ENCODE measurements at places on chromosomes 4 and X.

DNA sequence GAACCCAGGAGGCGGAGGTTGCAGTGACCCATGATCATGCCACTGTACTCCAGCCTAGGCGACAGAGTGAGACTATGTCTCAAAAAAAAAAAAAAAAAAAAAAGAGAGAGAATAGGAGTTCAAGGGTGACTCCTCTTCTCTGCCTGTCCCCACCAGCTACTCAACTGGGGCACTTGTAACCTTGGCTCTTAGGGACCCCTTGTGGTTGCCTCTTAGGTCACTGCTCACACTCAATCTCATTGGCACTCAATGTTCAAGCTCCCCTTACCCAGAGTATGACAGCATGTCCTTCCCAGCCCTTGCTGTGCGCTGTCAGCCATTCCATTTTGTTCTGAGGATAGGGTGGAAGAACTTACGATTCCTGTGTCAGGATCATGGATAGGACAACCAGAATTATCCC, 82.4 kb upstream of the BEND4 start:
- no peak for DNase-seq

DNA sequence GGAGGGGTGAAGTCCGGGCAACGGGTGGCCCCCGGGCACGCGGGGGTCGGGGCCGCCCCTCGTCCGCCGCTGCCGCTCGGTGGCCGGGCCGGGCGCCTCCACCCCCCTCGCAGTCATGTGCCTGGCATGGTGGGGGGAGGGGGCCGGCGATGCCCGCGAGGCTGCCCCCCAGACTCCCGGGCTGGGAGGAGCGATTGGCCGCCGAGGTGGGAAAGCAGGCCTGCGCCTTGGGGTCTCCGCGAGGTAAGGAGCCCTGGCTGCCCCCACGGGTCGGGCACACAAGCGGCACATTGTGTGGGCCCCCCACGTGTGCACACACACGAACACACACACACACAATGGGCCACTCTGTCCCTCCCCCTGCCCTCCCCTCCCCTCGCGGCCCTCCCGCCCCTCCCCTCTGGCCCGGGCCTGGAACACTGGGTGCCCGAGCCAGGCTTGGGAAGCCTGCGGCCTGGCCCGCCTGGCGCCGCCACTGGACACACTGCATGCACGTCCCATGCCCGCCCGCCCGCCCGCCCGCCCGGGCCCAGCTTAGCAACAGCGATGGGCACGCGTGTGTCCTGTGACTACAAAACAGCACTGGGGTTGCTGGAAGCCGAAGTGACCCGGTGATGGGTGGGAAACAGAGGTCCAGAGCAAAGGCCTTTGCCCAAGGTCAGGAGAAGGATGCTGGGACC, 1.3 kb downstream of the SLC6A8 start:
- no peak for DNase-seq

- no peak for DNase-seq
Measured at GRCh38 chr4:143477487-143477886, 36.0 kb upstream of the SMARCA5 start.

GRCh38 chr4:156401371-156401770, 447.7 kb upstream of the CTSO start:
- DNase-seq = no peak

DNA sequence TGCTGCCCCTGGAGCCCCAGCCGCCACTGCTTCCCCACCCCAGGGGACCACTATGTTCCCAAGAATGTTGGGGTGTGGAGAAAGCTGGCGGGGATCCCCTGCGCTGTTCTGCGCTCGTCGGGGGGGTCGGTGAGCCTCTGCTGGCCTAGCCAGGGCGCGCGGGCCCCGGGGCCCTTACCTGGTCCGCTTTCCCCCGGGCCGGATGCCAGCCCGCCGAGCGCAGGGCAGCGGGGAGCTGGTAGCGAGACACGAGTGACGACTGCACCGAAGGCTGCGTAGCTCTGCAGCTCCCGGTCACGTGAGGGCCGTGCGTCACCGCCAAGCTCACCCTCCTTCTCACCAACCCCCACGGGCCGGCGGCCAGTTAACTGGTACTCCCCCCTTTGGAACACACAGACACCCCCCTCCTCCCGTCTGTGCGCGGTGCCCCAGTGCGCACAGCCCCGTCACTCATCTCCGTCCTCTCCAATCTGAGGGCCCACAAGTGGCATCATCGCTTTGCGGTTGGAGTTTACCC, at the start of gene BEX1:
BEX1 (minus strand) TSS at position 254 of the 517 bp plus-strand sequence. CDS start 897 bp downstream, outside the sequence.
- no peak for DNase-seq

DNA sequence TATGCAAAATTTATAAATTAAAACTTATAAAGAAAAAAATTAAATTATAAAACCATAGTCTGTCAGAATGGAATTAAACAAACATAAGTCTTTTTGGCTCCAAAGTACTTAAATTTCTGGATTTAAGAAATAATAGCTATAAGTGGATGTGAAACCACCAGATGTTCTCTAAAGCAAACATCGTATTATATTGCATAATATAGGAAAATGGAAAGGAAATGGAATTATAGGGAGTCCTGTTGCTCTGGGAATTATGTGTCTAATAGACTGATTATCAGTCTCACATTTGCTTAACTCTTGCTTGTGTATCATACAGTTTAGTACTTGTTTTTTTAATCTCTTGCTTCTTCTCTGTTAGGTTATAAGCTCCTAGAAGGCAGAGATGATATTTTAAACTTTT, 819.2 kb downstream of the RAPGEF2 start:
- DNase-seq = no peak

- DNase-seq = no peak
Measured at GRCh38 chr4:94219402-94219801, 11.7 kb downstream of the SMARCAD1 start.

DNA sequence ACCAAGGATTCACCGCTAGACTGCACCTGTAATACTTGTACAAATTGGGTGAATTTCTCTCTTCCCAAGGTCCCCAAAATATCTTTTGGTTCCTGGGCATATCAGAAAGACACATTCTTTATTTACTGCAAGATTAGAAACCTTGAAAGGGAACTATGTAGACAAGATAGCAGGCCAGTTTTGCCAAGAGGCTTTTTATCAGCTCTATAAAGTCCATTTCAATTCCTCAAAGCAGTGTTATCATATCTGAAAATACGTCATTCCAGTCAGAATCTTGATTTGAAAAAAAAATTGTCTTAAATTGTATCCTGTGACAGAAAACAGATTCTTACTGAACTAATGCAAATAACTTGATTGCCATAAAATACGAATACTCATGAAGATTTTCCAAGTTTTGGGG, 37.0 kb upstream of the NSG1 start:
- DNase-seq = no peak

DNA sequence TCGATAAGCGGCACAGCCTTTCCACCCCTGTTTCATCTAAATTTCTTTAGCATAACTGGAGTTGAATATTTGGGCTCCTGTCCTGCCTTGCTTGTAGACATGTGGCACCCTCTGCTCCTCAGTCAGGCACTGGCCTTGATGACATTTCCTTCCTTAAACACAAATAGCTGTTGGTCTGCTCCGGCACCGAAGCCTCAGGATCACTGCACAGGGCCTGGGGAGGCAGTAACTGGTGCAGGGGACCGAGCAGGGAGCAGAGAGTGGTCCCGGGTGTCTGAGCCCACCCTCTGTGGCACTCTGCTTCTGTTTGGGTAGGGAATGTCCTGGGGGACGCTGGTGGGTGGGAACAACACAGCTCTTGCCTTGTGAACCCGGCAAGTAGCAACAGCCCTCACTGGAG, 13.6 kb downstream of the RGS12 start:
- no peak for DNase-seq

DNA sequence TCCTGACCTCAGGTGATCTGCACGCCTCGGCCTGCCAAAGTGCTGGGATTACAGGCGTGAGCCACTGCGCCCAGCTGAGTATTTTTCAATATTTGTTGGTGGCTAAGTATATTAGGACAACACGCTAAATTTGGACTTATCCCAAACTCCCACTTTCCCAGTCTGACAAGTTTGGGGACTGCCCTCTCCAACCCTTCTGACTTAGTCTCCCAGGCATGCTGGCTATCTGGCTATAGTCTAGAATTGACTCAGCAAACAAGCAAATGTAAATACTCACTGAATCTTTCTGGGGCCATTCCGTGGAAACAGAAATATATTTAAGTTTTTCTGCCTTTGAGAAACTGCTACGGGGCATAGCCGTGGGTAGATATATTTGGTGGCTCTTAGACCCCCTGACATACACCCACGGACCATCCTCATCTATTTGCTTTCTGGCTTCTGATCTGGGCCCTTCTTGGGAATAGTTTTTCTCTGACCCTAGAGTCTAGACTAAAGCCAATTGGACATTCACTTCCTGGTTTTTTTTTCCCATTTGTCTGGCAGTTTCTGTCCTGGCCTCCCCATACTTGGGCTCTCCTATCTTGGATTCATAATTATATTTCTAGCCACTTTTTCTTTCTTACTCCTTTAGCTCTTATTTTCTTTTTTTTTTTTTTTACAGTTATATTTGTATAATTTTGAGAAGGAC, 11.3 kb upstream of the DOCK11 start:
- DNase-seq = no peak

- no peak for DNase-seq
Measured at GRCh38 chrX:17025621-17026302, 79.3 kb downstream of the REPS2 start.

DNA sequence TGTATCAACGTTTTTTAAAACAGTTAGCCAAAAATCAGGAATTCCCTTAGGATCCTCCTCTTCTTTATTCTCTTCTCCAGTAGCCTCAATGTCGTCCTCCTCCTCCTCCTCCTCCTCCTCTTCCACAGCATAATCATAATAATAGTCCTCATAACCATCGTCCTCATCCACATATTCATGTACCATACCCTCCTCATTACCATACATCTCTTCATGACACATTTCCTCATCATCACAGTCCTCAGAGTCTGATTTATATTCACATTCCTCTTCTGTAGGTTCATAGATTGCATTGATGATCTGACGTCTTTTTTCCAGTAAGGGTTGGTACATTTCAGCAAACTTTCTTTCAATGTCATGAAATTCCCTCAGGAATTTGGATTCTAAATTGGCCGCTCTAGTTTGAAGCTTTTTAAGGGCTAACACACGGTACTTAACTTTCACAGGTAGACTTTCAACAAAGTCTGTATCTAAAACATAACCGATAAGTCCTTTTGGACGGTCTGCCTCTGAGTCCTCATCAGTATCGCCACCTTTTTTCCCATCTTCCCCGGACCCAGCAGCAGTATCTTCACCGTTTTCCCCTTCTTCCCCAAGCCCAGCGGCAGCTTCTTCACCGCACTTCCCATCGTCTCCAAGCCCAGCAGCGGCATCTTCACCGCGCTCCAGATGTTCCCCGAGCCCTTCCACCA, 771 bp downstream of the NAP1L2 start:
- DNase-seq = no peak

DNA sequence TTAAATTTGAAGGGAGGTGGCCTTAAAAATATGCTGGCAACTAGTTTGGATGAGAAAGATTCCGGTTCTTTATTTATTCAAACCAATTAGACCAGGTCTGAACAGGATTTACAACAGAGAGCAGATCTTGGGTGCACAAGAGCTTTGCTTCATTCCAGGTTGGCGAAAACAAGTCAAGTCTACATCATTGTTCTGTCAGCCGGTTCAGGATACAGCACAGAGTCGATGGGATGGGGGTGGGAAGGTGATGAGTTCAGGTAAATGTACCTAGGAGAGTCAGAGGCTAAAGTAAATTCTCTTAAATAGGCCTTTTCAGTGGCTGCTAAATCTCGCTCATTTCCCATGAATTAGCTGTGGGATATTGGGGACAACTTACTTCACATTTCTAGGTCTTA, 882 bp upstream of the STIM2 start:
- DNase-seq = no peak

DNA sequence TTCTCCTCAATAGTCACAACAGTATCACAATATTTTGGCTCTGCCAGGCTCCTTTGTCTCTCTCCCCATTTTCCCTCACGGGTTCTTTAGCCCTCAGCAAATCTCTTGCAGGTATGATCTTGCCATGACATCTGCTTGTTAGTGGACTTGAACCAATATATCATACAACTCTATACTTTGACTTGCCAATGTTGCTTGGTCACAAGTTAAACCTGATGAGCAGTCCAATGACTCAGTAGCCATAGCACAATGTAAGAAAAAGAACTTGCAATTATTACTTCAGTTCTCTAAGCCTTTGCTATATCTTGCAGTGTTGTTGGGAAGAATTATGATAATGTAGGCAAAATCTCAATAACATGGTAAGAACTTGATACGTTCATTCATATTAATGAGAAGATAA, 174.6 kb upstream of the NRK start:
- DNase-seq = no peak

- no peak for DNase-seq
Measured at GRCh38 chr4:13524504-13525243, 19.6 kb downstream of the NKX3-2 start.

- DNase-seq = no peak
Measured at GRCh38 chrX:19904778-19905367, 17.5 kb upstream of the SH3KBP1 start.

- DNase-seq = no peak
Measured at GRCh38 chr4:79173186-79173585, 152.7 kb downstream of the NAA11 start.

DNA sequence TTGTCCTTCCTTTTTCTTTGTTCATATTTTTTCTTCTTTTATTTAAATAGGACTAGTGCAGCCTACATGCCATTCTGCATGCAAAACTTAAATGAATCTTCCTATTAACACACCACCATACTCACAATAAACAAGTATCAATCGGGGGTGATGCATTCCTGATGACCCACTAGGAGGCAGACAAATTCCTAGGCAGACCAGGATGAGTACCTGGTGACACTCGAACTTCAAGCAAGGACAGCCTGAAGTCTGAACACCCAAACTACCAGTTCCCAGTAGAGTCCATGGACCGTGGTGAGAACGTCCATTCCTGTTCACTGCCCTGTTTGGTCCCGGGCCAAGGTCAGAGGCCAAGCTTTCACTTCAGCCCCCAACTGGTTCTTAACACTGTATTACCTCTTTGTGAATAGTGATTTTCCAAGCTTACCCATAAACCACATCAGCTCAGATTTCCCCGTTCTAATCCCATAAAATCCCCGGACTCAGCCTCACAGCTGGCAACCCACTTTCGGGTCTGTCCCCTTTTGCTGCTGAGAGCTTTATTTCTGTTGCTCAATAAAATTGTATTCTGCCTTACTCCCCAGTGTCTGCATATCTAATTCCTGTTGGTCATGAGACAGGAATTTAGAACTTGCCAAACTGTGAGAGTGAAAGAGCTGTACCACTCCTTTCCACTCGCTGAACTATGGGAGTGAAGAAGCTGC, 1286.6 kb downstream of the FSTL5 start:
- no peak for DNase-seq

DNA sequence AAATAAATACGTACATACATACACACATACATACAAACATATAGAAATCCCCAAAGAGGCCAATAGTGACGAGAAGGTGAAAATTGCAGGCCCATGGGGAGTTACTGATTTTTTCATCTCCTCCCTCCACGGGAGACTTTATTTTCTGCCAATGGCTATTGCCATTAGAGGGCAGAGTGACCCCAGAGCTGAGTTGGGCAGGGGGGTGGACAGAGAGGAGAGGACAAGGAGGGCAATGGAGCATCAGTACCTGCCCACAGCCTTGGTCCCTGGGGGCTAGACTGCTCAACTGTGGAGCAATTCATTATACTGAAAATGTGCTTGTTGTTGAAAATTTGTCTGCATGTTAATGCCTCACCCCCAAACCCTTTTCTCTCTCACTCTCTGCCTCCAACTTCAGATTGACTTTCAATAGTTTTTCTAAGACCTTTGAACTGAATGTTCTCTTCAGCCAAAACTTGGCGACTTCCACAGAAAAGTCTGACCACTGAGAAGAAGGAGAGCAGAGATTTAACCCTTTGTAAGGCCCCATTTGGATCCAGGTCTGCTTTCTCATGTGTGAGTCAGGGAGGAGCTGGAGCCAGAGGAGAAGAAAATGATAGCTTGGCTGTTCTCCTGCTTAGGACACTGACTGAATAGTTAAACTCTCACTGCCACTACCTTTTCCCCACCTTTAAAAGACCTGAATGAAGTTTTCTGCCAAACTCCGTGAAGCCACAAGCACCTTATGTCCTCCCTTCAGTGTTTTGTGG, 180.7 kb downstream of the AR start:
- DNase-seq = no peak

All from NCI-H226 (cell line).